ENCODE measurements at places on chromosomes 4 and X.

DNA sequence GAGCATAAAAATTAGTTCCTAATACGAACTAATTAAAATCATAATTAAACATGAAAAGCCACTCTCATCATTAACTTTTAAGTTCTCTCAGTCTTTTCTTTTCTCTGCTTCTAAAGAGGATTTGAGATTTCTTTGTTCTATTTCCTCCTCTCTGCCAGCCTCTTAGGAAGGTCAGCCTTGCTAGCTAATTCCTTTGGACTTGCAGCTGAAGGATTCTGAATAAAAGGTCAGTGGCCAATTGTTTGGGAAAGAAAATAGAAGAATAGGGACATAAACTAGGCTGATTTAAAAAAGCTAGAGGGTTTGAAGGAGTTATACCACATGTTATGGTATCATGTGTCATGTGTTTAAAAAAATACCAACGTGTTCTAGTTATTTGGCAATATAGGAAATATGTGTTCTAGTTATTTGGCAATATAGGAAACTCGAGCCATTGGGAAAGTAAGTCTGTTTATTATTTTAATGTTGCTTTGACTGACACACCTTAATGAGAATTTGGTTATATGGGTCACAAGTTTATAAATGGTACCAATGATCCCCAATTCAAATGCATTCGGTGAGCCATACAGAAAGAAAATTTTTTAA lies 1668.7 kb upstream of the PCDH7 start:
- no peak for DNase-seq

DNA sequence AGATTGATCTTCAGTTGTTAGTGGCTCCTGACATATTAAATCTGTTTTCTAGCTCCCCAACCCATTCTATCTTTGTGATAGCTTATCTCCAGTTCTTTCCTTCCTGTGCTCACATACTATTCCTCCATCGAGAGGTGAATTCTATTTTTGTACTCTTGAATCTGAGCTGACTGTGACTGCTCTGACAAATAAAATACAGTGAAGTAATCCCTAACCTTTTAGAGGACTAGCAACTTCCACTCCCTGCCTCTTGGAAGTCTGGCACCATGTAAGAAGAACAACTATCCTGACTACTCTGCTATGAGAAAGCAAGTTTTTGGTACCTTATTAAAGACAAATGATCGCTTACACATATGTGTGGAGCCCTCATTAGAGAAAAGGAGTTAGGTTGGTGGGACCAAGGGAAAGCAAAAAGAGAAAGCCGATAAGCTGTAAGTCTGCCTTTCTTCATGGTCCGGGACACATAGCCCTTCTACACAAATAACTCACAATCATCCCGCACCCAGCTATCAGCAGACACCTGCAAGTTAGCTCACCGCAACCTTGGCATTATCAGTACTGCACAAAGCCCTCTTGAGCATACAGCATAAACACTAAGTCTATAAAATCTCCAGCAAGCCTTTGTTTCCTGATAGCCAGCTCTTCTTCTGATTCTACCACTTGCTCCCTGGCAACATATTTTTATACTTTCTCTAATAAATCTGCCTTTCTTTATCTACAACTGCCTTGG lies 13.5 kb upstream of the PPM1K start:
- DNase-seq, result no peak

DNA sequence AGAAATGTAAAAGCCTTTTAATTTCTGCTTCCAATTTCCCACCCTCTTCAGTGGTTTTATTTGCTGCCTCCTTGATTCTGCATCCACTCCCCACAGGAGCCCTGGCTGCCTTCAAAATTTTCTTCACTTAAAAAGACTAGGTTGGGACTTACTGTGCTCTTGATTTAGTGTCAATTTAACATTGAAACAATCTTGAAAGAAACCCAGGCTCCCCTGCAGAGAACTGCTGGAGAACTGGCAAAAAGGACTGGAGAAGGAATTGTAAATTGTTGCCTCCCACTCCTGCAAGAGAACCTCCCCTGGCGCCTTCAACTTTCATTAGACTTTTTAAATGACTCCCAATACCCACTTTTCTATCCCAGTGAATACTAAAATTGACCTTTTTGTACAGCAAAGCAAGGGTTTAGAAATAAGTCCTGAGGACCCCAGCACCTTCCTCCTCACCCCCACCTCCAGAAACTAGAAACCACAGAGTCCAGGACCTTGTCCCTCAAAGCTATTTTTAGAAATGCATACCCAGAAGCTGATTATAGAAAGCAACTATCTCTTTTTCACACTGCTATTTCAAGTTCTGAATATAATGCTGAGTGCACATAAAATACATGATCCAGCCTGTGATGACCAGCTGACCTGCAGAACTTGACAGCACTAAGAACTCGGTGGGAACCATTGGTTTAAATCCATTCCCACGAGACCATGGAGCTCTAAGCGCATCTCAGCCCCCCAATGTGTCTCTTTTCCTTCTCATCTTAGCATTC lies 155.5 kb downstream of the INPP4B start:
- DNase-seq, result no peak

DNA sequence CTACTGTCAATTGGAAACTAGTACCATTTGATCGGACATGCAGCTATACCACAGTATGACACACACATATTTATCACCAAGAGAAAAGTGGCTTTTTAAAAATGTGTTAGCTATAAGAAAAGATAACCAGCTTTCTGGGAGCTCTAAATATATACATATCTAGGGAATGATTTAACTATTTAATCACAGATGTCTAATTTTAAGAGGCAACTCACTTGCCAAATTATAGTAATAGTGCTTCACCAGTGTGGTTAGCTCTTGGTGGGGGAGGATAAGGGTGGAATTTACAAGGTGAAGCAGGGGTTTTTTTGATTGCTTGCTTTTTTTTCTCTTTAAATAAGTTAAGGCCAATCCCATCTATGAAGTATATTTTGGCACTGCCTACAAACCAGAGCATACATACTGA lies 547.7 kb upstream of the DIPK2B start:
- DNase-seq, result no peak

DNA sequence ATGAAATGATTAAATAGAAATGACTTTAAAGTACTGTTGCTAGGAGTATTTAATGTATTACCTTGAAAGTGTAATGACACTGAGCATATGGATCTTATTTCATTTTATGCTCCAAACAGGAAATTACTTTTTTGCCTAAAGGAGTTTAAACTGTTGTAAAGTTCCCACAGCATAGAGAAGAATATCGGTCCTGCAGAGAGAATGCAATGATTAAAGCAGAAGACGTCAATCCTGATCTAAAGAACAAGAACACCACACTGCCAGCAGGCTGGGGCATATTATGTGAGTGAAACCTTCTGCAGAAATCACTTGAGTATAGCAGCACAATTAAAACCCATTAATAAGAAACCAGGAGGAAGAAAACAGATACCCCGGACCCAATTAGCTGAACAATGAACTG lies 72.8 kb upstream of the CAMK2D start:
- no peak for DNase-seq

DNA sequence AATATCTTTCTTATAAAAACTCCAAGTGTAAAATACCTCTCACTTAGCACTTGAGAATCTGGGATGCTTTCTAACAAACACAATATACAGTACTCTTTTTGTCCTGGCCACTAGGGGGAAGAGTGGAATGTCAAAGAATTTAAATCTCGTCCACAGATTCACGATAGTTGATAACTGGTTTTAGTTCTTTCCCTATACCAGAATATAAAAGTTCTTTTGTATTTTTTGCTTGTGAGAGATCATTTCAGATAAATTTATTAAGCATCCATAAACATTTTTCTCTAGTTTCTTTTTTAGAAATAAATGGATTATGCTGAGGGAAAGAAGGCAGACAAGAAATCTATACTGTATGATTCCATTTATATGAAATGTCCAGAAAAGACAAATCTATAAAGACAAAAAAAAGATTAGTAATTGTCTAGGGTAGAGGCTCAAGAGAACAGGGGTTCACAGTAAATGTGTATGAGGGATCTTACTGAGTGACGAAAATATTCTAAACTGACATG lies 50.4 kb downstream of the MGARP start:
- peak; percentile 68 for DNase-seq

GRCh38 chr4:56633486-56633885 lies 47.6 kb downstream of the HOPX start:
- DNase-seq, result no peak

DNA sequence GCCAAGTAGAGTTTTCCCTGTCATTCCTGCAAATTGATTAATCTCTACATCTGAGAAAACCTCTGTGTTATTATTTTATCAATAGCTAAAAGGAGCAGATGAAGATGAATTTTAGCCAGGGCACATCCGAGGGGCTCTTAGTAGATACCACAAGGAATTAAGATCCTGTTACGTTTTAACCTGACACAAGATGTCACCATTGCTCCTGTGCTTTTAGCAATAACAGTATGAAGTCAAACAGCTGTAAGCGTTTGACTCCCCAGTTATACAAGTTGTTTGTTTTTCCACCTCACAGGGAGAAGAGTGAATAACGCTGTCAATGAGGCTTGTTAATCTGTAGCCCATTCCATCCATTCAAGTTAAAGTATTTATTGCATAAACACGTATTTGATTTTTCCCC lies 76.0 kb upstream of the AP1S2 start:
- DNase-seq, result peak; percentile 45

GRCh38 chr4:56129431-56129861 lies 180.7 kb downstream of the CEP135 start:
- DNase-seq, result no peak

DNA sequence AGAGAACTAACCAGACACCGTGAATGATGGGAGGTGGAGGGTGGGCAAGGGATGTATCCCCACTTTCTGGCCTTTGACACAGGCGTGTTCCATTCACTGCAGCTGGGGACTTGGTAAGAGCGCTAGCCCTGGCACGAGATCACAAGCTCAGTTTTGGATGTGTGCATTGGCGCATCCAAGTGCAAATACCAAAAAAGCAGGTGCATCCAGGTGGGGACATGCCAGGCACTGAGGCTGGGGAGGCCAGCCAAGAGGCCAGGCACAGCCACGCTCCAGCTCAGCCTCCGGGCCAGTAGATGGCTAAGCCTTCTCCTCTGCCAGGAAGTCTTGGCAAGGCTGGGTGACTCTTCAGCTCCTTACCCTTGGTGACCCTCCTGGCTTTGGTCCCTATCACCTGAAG lies 4.4 kb upstream of the ZFP92 start:
- DNase-seq, result no peak

Data from RKO (cell line).